Panc1 (cell line): ENCODE measurements at places on chromosomes 11 and 22.

DNA sequence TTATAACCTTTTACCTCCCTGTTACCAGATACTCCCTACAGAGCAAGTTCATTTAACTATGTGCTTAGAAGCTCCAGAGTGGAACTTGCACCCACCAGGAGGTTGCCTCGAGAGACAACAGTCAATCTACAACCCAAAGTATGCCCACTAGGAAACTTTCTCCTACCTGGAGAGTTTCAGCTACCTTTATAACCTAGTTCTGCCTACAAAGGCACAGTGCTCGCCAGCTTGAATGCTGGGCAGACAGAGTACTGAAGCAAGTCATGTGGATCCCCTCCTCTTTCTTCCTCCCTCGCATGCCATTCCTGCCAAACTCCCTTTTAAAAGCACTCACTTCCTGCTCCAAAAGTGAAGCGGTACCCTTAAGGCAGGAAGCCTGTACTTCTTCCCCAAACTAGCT lies 258.9 kb downstream of the SWAP70 start:
- peak overlapping the region; percentile 82 for H3K27ac ChIP-seq
- H3K4me1 ChIP-seq: peaks cover 16% of the 10 kb centered on the region
- no peak for DNase-seq
- no peaks in the 10 kb centered on the region for H3K27me3 ChIP-seq

DNA sequence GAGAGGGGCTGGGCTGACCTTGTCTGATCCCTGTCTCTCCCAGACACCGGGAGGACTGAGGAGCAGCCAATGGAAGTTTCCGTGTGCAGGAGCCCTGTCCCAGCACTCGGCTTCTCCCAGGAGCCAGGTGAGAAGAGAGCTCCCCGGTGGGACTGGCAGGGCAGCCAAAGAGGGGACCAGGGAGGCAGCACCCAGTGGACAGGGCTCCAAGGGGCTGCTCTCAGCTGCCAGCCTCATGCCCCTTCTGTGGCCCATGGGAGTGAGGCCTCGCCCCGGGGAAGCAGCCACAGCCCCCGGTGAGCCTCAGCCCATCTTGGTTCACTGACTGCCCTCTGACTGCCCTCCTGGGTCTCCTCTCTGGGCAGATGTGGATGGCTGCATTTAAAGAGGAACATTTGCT lies 6.8 kb downstream of the SCO2 start:
- H3K27me3 ChIP-seq: no peaks in the 10 kb centered on the region
- no peaks in the 10 kb centered on the region for H3K36me3 ChIP-seq
- no peak overlapping the region for H3K4me3 ChIP-seq
- no peaks in the 10 kb centered on the region for H3K4me1 ChIP-seq
- no peak overlapping the region for H3K27ac ChIP-seq
- no peak for DNase-seq

GRCh38 chr11:46528445-46529094 lies 65.3 kb downstream of the AMBRA1 start:
- no peaks in the 10 kb centered on the region for H3K27me3 ChIP-seq
- no peak for DNase-seq
- H3K36me3 ChIP-seq: no peaks in the 10 kb centered on the region
- no peak overlapping the region for H3K4me3 ChIP-seq
- no peak overlapping the region for H3K27ac ChIP-seq

GRCh38 chr22:37502342-37503182 lies 16.4 kb upstream of the MFNG start:
- H3K4me1 ChIP-seq: peaks cover 59% of the 10 kb centered on the region
- no peaks in the 10 kb centered on the region for H3K36me3 ChIP-seq
- no peaks in the 10 kb centered on the region for H3K27me3 ChIP-seq
- peak overlapping the region; percentile 77 for H3K27ac ChIP-seq
- DNase-seq: no peak

- no peaks in the 10 kb centered on the region for H3K4me1 ChIP-seq
- H3K36me3 ChIP-seq: no peaks in the 10 kb centered on the region
- no peak overlapping the region for H3K27ac ChIP-seq
- no peak overlapping the region for H3K4me3 ChIP-seq
Observed at GRCh38 chr11:117914991-117915618, 14.1 kb downstream of the TMPRSS13 start.

GRCh38 chr11:124276081-124276480 lies 19.9 kb downstream of the OR8G5 start:
- H3K27ac ChIP-seq: no peak overlapping the region
- no peak overlapping the region for H3K4me3 ChIP-seq
- no peak for DNase-seq
- no peaks in the 10 kb centered on the region for H3K27me3 ChIP-seq
- H3K4me1 ChIP-seq: no peaks in the 10 kb centered on the region
- H3K36me3 ChIP-seq: no peaks in the 10 kb centered on the region

- peaks cover 6% of the 10 kb centered on the region; the same call in 1 of the 2 replicates for H3K4me1 ChIP-seq
- DNase-seq: no peak
- no peak overlapping the region for H3K4me3 ChIP-seq
- no peaks in the 10 kb centered on the region for H3K27me3 ChIP-seq
- no peaks in the 10 kb centered on the region for H3K36me3 ChIP-seq
Observed at GRCh38 chr11:82978422-82979099, 77.0 kb downstream of the DDIAS start.

DNA sequence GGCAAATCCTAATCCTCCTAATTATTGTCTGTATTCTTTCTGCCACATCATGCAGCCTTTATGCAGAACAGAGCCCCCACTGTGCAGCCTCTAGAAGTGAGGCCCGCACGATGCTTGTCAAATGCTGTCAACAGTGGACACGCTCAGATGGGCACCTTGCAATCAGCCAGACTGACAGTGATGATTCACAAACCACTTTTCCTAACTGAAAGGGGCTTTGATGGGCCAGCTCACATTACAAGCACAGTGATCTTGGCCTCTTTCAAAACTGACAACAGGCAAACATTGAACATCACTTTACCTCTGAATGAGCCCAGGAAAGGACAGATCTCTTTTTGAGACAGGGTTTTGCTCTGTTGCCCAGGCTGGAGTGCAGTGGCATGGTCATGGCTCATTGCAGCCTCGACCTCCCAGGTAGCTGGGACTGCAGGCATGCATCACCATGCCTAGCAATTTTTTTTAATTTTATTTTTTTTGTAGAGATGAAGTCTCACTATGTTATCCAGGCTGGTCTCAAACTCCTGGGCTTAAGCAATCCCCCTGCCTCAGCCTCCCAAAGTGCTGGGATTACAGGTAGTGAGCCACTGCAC lies 18.0 kb upstream of the E2F8 start:
- H3K4me1 ChIP-seq: no peaks in the 10 kb centered on the region
- no peak overlapping the region for H3K27ac ChIP-seq
- DNase-seq: no peak
- H3K27me3 ChIP-seq: no peaks in the 10 kb centered on the region
- H3K4me3 ChIP-seq: no peak overlapping the region

DNA sequence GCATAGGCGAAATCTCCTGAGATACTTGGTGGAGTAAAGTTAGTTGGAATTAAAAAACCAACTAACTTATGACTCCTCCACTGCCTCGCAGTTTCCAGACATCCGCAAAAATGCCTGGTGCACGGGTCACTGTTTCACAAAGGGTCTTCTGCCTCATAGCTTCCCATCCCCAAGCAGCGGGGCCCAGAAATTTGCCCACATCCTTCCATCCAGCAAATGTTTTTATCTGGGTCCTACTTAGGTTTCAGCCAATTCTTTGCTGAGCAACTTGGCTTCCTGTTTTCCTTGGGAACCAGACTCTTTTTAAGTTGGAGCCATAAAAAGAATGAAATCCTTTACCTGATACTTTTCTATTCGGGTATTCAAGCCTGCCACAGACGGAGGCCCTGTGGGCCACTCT lies 36.2 kb downstream of the FZD4 start:
- peak overlapping the region; percentile 6 for H3K27ac ChIP-seq
- DNase-seq: no peak
- H3K36me3 ChIP-seq: no peaks in the 10 kb centered on the region

GRCh38 chr11:96145163-96145585 lies 197.8 kb downstream of the MAML2 start:
- no peaks in the 10 kb centered on the region for H3K27me3 ChIP-seq
- H3K27ac ChIP-seq: no peak overlapping the region
- 0 out of 2 replicates have a peak, but pooled peaks cover 3% of the 10 kb centered on the region for H3K4me1 ChIP-seq

DNA sequence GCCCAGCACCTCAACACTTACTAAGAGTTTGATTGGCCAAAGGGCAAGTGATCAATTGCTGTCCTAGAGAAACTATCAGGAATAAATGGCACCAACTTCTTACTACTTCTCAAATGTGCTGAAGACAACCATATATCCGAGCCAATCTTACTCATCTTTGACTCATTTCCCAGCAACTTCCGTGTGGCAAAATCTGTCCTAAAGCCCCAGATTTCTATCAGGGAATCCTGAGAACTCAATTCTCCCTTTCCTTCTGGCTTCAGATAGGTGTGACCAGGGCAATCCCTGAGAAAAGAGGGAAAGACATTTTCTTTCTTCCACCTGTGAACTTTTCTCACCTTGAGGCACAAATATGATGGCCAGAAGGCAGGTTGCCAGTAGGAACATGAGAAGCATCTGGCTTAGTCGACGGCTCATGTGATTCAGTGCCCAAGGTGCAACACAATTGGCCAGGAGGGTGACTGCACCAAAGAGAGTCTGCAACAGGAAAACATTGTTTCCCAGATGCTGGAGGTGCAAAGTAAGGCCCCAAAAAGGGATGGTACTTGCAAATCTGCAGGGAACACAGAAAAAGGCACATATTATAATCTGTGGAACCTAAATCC lies 21.8 kb upstream of the SLC22A24 start:
- no peak overlapping the region for H3K27ac ChIP-seq
- no peaks in the 10 kb centered on the region for H3K4me1 ChIP-seq
- H3K36me3 ChIP-seq: no peaks in the 10 kb centered on the region
- H3K4me3 ChIP-seq: no peak overlapping the region
- no peak for DNase-seq

- H3K4me1 ChIP-seq: no peaks in the 10 kb centered on the region
- H3K27ac ChIP-seq: no peak overlapping the region
- H3K36me3 ChIP-seq: 0 out of 2 replicates have a peak, but pooled peaks cover 2% of the 10 kb centered on the region
- no peak for DNase-seq
Observed at GRCh38 chr22:50218996-50219727, 18.4 kb downstream of the SELENOO start.

DNA sequence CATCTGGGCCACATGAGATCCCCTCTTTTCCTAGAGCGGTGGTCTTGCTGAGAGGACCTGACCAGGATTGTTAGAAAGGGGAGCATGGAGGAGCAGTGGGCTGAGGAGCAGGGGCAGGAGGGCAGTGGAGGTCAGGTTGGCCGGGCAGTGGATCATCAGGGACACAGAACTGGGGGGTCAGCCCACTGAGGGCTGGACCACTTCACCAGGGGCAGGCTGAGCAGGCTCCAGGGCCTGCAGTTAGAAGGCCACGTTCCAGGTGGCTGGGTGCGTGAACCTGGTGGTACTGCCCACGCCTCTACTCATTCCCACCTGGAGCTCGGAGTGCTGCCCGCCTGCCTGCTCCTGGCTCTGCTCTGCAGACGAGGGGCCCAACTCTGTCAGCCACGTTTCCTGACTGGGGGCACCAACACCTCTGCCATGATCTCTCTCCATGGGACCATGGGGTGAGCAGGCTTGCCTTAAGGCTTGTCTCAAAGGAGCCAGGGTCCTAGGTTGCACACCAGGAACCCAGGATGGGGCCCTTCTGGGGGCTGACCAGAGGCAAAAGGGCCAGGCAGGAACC lies 9.7 kb downstream of the MRGPRF start:
- no peaks in the 10 kb centered on the region for H3K27me3 ChIP-seq
- no peak overlapping the region for H3K27ac ChIP-seq
- H3K36me3 ChIP-seq: no peaks in the 10 kb centered on the region
- DNase-seq: no peak

DNA sequence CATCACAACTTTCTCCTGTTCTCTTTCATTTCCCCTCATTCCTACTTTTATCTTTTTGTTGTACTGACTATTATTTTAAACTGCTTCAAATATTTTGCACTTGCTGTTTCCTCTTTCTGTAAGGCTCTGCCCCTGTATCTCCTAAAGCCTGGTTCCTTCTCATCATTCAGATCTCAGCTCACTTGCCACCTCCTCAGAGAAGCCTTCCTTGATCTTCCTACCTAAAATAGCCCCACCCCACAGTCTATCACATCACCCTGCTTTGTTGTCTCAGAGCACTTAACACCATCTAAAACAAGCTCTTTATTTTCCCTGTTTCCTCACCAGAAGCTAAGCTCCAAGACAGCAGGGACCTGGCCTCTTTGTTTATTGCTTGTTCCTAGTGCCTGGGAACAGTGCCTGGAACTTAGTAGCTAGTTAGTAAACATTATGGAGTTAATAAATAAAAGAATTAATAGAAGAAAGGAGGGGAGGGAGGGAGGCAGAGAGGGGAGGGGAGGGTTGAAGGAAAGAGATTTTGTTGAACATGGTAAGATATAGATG lies 2.5 kb upstream of the STK33 start:
- peaks cover 6% of the 10 kb centered on the region; the same call in 1 of the 2 replicates for H3K4me1 ChIP-seq
- no peak for DNase-seq
- peaks cover 52% of the 10 kb centered on the region for H3K27me3 ChIP-seq
- no peak overlapping the region for H3K27ac ChIP-seq
- no peak overlapping the region for H3K4me3 ChIP-seq
- H3K36me3 ChIP-seq: no peaks in the 10 kb centered on the region; the same call in 1 of the 2 replicates

GRCh38 chr11:128553662-128554362 lies 33.5 kb downstream of the ETS1 start:
- H3K27me3 ChIP-seq: no peaks in the 10 kb centered on the region
- no peak overlapping the region for H3K27ac ChIP-seq
- no peak overlapping the region for H3K4me3 ChIP-seq
- DNase-seq: no peak

DNA sequence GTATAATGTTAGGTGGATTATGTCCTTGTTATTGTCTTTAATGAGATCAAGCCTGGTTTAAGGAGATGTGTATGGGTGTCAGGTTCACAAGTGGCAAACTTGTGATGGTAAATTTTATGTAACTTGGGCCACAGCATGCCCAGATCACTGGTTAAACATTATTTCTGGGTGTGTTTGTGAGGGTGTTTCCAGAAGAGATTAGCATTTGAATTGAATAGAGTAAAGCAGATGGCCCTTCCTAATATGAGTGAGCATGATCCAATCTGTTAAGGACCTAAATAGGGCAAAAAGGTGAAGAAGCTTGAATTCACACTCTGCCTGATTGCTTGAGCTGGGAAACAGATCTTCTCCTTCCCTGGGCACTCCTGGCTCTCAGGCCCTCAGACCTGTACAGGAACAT lies 20.7 kb downstream of the OR5B21 start:
- no peak overlapping the region for H3K27ac ChIP-seq
- no peak for DNase-seq
- no peaks in the 10 kb centered on the region for H3K36me3 ChIP-seq
- H3K27me3 ChIP-seq: 0 out of 2 replicates have a peak, but pooled peaks cover 2% of the 10 kb centered on the region
- H3K4me1 ChIP-seq: no peaks in the 10 kb centered on the region

- peaks cover 20% of the 10 kb centered on the region for H3K27me3 ChIP-seq
- DNase-seq: no peak
- no peaks in the 10 kb centered on the region for H3K36me3 ChIP-seq
- H3K27ac ChIP-seq: no peak overlapping the region
Observed at GRCh38 chr11:108601150-108601549, 7.6 kb upstream of the EXPH5 start.

- H3K4me3 ChIP-seq: peak overlapping the region; percentile 90
- DNase-seq: no peak
- H3K4me1 ChIP-seq: peaks cover 24% of the 10 kb centered on the region
- H3K36me3 ChIP-seq: peaks cover 5% of the 10 kb centered on the region; the same call in 1 of the 2 replicates
Observed at GRCh38 chr22:40176921-40177737, 596 bp upstream of the TNRC6B start.

- no peaks in the 10 kb centered on the region for H3K27me3 ChIP-seq
- no peak overlapping the region for H3K27ac ChIP-seq
- H3K4me3 ChIP-seq: no peak overlapping the region
- no peak for DNase-seq
- no peaks in the 10 kb centered on the region for H3K4me1 ChIP-seq
- no peaks in the 10 kb centered on the region for H3K36me3 ChIP-seq
Observed at GRCh38 chr11:60880643-60881282, 13.4 kb downstream of the ZP1 start.
